Right lung (tissue), 10 donors: ENCODE measurements at places on chromosomes 3 and 15. TPM values are rescaled to one million over a fixed set of nuclear protein-coding genes. Genes with fewer than 3 reads are reported as not detected.

- DNase-seq, result no peak
These were observed 64.2 kb downstream of the HACD2 start for GRCh38 chr3:123520656-123521055.

DNA sequence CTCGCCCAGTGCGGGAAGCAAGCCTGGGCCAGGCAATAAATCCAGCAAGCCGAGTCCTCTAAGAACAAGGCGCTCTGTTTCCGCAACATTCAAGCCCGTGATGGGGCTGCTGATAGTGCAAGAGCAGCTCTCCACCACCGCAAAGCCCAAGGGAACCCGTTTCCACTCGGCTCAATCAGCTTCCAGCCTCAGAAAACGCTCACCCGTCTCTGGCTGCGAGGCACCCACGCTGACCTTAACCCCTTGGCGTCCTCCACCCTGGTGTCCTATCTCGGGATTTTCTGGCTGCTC, 17.8 kb downstream of the SPATA12 start:
- no peak for DNase-seq

- no peak for DNase-seq
These were observed 117.9 kb downstream of the LIPC start for GRCh38 chr15:58549785-58550074.

DNA sequence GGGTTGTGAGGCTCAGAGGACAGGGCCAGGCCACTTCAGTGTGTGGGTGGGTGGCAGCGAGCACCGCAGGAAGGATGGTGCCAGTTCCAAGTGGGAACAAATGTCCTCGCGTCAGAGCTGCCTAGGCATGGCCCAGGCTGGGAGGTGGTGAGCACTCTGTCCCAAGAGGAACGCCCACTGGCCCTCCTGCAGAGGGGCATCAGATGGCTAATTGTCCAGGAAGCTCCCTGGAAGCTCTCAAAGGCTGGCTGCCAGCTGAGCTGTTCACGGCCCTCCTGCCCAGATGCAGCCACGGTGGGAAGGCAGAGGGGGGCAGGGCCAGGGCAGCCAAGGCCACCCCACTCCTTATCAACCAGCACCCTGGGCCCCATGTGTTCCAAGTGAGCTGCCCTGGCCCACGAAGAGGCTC, 55.2 kb downstream of the IQSEC1 start:
- no peak for DNase-seq

GRCh38 chr15:66841953-66842681, 140.1 kb downstream of the SMAD6 start:
- peak; percentile 84 for DNase-seq

The CHRNA5 gene
- 1.4 TPM for polyA plus RNA-seq

DNA sequence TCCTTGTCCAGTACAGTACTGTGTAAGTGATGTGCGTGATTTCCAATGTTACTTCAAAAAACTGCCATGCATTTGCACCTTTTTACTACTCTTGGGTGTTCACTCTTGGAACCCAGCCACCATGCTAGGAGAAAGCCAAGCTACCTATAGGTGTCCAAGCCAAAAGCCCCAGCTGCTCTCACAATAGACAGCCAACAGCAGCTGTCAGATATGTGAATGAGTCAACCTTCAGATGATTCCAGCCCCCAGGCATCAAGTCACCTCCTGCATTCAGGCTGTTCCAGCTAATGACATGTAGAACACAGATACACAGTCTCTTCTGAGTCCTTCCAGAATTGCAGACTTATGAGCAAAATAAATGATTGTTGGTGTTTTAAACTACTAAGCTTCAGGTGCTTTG, 417.7 kb upstream of the TGFBR2 start:
- DNase-seq, result no peak

The HRH1 gene
- 3.5 TPM for polyA plus RNA-seq

GRCh38 chr3:185658943-185659342, 72.8 kb downstream of the SENP2 start:
- DNase-seq, result no peak

DNA sequence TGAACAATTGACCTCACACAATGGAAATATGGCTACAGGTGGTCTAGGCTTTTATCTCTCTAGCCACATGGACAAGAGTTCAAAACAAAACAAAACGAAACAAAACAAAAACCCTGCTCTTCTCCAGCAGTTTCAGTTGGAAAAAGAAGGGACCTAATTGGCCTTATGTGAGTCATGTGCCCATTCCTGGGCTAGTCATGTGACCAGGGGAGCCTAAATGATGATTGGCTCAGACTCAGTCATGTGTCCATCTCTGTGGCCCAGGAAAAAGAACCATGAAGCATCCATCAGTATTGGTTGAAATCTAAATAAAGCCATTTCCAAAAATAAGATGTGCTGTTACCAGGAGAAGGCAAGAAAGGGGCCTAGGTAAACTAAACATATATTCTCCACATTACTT, 96.8 kb downstream of the ANXA2 start:
- DNase-seq, result no peak

DNA sequence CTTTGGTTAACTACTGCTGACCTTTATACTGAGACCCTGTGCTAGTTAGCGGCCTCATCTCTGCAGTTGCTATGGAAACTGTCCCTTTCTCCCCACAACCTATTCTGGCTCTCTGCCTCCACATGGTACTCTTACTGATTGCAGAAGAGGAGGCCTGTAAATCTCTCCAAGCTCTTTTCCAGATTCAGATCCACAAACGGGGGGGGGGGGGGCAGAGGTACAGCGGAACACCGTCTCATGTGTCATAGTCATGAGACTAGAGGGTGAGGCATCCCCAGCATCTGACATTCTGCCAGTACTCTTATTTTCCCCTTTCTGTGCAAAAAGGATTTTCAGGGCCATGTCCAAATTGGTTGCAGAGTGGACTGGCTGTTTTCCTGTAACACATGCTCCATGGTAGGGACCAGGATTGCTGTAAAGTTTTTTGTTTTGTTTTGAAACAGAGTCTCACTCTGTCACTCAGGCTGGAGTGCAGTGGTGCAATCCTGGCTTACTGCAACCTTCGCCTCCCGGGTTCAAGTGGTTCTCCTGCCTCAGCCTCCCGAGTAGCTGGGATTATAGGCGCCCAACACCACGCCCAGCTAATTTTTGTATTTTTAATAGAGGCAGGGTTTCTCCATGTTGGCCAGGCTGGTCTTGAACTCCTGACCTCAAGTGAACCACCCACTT, 8.3 kb upstream of the MAP1A start:
- no peak for DNase-seq

- DNase-seq, result no peak
These were observed 116.2 kb upstream of the NECTIN3 start for GRCh38 chr3:110955301-110955880.
